ENCODE measurements at places on chromosomes 12 and 14.

- no peak for DNase-seq
Observed at GRCh38 chr14:79732911-79733655, 478.2 kb downstream of the DIO2 start.

GRCh38 chr12:54052438-54053002, 1.1 kb upstream of the HOXC4 start:
- no peak for DNase-seq

DNA sequence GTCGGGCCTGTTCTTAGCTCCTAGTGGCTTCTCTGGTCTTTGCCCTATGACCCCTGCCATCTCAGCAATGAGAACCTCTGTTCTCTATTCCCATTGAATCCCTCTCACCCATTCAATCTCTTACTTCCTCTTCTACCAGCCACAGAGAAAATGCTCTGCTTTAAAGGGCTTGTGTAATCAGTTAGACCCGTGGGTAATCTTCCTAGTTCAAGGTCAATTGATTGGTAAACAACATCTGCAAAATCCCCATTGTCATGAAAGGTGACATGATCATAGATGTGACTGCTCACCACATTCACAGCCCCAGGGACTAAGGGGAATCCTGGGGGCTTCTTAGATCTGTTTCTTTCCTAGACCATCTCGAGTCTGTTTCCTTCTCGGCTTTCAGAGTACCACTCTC, 7.2 kb upstream of the CCDC197 start:
- no peak for DNase-seq

- DNase-seq: no peak
Observed at GRCh38 chr12:12194206-12194605, 72.6 kb downstream of the LRP6 start.

DNA sequence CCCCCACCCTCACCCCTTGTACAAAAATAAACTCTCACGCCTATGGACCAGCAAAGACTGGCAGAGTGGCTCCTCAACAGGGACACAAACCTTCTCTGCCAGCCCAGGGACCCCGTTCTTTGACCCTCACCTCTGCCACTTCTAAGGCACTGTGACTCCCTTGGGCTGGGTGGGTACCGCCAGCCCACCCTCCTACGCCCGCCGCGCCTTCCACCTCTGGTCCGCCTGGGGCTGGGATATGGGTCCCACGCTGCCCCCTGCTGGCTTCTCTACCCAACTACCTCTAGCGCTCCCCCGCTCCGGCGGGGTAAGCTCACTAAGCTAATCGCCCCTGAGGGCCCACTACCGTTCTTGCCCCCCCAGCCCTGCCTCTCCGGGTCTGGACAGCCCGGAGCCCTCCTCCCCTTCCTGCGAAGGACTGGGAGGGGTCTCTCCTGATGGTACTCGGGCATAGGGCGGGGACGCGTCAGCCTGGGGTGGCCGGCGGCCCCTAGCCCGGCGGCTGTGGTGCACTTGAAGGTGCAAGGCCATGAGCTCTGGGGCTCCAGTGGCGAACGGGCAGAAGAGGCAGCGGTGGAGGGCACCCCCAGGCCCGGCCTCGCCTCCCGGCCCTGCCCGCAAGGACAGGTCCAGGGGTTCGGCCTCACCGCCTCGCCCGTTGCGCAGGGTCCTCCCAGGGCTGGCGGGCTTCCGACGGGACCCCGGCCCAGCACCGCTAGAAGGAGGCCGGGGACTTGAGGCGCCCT, 8.1 kb downstream of the ZNF219 start:
- no peak for DNase-seq

GRCh38 chr12:15839041-15839440, 43.1 kb upstream of the STRAP start:
- no peak for DNase-seq

DNA sequence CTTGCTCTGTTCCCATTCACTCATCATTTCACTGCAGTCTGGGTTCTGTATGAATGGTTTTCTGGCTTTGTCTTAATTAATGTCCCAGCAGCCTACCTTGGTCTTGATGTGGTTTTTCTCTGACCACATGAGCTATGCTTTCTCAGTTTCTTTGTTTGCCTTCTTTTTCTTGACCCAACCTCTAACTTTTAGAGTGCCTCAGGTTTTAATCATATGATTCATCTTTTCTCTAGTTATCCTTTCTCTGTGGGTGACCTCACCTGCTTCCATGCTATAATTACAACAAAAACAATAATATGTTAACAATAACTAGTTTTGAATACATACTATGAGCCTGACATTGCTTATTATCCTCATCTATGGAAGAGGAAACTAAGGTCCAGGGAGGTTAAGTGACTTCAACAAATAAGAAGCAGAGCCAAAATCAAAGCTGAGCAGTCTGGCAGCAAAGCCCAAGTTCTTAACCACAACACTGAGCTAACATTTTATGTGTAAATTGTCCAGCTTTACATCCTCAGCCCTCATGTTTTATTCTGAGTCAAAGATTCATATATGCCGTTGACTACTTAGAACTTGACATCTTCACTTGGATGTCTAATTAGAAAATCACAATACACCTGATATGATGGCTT, 4.7 kb upstream of the EPYC start:
- no peak for DNase-seq

DNA sequence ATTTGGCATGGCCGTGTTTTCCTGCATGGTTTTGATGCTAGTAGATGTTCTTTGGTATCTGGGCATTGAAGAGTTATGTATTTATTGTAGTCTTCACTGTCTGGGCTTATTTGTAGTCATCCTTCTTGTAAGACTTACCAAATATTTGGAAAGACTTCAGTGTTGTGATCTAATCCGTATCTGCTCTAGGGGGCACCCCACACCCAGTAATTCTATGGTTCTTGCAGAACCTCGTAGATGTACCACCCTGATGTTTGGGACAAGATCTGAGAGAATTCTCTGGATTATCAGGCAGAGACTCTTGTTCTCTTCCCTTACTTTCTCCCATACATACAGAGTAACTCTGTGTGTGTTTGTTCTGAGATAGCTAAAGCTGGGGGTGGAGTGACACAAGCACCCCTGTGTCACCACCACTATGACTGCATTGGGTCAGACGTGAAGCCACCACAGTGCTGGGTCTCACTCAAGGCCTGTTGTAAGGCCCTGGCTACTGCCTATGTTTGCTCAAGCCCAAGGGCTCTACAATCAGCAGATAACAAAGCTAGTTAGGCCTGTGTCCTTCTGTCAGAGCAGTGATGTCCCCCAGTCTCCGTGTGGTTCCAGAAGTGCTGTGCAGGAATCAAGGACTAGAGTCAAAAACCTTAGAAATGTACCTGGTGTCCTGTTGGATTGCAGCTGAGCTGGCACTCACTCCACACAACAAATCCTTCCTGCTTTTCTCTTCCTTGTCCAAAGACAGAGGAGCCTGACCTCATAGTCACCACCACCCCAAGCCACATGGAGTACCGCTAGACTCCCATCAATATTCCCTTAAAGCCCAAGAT, 9.6 kb downstream of the RDH16 start:
- DNase-seq: no peak

- no peak for DNase-seq
Observed at GRCh38 chr12:70719672-70720420, 82.6 kb upstream of the PTPRB start.

- no peak for DNase-seq
Observed at GRCh38 chr12:16076557-16076956, 165.4 kb downstream of the DERA start.

- no peak for DNase-seq
Observed at GRCh38 chr14:97166497-97166896, 369.3 kb downstream of the VRK1 start.

GRCh38 chr14:70708717-70709570, 67.2 kb downstream of the TTC9 start:
- no peak for DNase-seq

- no peak for DNase-seq
Observed at GRCh38 chr12:93197067-93197593, 180.6 kb upstream of the NUDT4 start.

DNA sequence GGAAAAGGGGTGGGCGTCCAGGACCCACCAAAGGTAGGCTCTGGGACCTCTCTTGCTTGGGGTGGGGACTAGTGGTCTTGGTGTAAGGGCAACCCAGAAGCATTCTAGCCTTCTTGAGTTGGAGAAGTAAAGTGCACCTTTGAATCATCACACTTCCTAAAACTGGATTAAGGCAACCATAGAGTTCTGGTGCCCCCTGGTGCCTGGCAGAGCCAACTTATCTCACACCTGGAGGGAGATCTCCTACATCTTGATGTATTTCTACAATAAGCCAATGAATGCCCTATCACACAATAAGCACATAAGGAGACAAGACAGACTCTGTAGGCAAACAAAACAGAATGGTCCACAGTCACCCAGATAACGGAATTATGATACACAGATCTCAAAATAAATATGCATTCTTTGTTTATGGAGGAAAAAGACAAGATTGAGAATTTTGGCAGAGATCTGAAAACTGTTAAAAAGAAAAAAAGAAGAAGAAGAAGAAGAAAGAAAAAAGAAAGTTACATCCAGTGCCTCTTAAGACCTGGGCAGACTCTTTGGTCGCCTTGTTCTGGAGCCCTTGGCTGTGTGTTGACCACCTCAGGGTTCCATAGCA, 95.9 kb upstream of the PPP2R5C start:
- peak; percentile 3 for DNase-seq

GRCh38 chr12:44509471-44509870, 366.6 kb downstream of the NELL2 start:
- no peak for DNase-seq

DNA sequence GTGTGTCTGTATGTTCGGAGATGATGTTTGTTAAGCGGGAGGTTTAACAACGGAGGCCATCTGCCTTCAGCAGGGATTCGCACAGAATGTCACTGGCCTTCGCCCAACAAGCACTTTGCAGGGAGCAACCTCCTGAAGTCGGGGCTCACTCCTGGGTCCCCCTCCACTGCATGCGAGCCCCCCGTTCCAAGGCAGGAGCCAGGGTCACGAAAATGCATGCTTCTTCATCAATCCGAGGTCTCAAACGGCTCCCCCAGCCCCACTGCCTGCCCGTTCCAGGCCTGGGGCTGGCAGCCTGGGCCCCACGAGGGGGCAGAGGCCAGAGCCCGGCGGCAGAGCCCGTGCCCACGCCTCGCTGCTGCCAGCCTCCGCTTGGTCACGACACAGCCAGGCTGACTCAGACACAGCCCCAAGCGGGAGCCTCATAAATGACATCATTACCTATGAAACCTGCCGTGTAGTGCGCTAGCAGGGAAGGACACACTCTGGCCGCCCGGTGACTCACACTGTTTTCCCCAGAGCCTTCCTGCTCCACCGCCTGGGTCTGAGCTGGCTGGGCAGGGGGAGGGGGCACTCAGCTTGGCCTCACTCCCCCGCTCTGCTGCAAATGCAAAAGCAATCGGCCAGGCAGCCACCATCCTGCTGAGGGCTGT, 169.5 kb upstream of the RTL1 start:
- no peak for DNase-seq

GRCh38 chr14:45251912-45252311, 1.1 kb downstream of the MIS18BP1 start:
- DNase-seq: no peak

DNA sequence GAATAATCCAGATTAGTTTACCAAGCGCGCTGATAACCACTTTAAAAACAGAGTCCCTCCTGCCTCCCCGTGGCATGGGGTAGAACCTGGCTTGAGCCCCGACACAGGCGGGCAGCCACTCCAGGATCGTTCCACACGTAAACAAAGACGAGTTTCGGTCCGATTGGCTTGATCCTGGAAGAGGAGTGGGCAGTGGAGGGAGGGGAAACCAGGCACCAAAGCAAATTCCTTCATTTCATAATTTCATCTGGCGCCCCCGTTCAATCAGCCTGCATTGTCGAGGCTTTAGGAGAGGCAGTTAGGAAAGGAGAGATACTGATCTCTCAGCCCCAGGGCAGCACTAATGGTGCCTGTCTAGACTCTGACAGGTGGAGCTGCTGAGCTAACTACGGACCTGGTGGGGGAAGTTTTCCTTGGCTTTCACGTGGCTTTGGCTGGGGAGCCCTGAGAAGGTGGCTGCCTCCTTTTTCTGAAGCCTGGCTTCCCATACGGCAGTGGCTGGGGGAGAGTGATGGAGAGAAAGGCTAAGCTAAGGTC, 751 bp upstream of the GPRC5A start:
- no peak for DNase-seq

- no peak for DNase-seq
Observed at GRCh38 chr12:31591380-31591901, 505 bp upstream of the DENND5B start.
